Frontal cortex (tissue), 4 donors: ENCODE measurements at places on chromosomes 5 and 9.

DNA sequence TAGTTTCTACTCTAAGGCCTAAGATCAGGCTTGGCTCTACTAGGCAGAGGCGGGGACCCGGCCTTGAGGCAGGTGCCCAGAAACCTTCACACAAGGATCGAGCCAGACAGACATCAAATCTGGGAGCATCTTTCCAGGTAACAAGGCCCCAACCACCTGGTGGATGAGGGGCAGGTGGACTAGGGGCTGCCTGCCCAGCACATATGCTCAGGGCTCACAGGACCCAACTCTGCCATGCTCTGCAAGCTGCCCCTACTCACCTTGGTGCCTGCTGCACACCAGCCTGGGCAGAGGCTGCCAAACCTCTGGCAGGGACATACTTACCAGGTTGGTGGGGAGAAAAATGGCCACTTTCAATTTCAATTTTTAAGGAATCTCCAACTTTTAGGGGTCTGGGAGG is 2.2 kb upstream of the ZNF618 start:
- DNase-seq, result no peak

GRCh38 chr9:98902516-98902915 is 41.2 kb upstream of the COL15A1 start:
- no peak for DNase-seq

DNA sequence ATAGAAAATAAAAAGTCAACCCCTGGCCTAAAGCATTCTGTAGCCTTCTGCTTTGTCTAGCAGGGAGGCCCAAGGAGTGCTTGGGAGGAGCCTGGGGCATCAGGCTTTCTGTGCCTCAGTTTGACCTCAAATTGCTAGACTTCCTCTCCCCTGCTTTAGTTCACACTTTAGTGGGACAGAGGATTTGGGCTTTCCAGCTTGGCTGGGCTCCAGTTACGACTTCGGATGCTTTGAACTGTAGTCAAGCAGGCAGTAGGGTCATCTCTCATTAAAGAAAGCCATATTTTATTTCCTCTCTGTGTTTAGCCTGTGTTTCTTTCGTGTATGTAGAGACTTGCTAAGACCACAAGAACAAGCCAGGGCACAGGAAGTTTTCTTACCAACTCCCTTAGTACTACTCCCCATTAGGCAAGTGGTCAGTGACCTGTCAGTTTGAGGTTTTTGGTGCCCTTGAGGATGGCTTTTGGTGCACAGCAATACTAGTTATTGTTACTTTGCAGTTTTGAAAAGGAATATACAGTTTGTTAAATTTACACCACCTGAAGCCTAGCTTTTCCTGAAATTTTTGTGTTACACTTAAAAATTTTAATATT is 334.7 kb downstream of the NDUFS4 start:
- DNase-seq, result no peak

DNA sequence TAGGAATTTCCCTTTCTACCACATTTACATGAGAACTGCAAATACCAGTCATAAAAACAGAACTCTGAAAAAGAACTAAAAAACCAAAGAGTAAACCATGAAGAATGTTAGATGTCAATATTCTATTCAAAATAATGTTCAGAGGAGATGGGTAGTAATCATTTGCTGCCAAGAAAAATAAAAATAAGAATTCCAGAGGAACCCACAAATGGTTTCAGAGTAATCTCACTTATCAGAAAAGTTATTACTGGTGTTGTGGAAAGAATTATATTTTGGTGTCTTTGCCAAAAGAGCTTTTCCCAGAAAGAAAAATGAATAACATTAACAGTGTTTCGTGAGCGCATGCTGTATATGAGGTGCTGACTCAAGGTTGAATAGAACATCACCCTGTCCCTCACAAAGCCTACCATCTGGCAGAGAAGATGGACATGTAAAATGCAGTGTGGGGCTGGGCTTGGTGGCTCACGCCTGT is 35.6 kb downstream of the GPR21 start:
- DNase-seq, result no peak

DNA sequence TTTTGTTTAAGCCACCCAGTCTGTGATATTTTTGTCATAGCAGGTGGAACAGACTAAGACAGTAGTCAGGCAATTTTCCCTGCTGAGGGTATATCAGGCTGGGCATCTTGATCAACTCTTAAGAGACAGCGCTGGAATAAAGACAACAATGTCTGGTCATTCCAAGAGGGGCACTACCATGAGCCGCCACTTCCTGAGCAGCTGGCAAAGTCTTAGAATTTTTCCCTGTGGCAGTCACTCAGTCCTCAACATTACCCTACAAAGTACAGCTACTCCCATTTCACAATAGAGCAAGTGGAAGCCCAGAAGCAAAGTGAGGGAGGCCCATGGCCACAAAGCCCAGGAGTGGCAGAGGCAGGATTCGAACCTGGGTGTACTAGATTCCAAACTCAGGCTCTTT is 74.8 kb downstream of the SH3PXD2B start:
- no peak for DNase-seq

DNA sequence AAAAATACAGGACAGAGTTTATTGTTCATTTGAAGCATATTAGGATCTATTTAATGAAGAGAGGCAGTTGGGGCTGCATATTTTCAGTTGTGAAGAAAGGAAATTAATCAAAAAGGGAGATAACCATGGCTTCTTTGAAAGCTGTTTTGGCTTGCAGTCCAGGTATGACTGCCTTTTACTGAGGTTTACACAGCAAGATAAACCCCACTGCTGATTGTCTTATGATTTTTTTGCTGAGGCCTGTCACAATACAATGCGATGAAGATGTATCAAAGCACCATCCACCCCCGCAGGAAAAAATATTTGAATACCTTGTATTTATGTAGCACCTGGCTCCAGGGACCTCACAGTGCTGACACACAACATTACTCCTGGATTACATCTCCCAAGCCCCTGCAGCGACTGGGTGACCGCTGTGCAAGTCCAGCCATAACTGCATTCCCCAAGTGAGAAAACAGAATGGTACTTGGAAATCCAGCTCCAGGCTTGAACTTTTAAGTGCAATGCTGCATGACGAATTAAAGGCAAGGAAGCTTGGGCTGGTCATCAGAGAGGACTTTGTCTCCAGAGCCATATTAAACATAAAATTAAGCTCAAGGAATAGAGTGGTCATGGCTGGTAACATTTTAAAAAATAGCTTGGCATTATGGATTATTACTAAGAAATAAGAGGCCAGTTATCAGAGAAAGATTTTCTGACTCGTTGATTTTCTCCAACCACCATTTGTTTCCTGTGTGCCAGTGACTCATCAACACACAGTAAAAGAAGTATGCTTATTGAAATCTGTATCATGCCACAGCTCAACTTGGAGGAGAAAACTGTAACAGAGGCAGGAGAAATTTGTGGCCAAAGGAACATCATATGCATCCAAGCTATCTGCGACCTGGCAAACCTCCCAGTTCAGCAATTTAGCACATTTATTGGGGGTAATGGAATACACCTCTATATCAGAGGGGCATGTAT is 374.2 kb downstream of the MAN2A1 start:
- DNase-seq, result no peak

GRCh38 chr9:129703667-129704355 is 38.4 kb downstream of the PRRX2 start:
- no peak for DNase-seq
